ENCODE measurements at places on chromosomes 11 and 22.
A peak's percentile ranks its signal among the peaks of the same experiment; 100 is the strongest.

GRCh38 chr11:120432056-120433018 lies 79.2 kb upstream of the GRIK4 start:
- DNase-seq: peak; percentile 1

- DNase-seq: no peak
Observed at GRCh38 chr11:8321876-8322275, 58.2 kb upstream of the LMO1 start.

DNA sequence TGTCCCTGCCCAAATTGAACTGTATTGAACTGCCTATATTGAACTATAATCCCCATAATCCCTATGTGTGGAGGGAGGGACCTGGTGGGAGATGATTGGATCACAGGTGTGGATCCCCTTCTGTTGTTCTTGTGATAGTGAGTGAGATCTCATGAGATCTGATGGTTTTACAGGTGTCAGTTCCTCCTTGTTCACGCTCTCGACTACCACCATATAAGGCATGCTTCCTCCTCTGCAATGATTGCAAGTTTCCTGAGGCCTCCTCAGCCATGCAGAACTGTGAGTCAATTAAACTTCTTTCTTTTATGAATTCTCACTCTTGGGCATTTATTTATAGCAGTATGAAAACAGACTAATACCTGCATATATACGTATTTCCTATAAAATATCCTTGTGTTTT lies 206.5 kb upstream of the PDGFD start:
- DNase-seq: no peak

- DNase-seq: peak; percentile 80
Observed at GRCh38 chr11:64777449-64778222, 706 bp downstream of the SF1 start.

DNA sequence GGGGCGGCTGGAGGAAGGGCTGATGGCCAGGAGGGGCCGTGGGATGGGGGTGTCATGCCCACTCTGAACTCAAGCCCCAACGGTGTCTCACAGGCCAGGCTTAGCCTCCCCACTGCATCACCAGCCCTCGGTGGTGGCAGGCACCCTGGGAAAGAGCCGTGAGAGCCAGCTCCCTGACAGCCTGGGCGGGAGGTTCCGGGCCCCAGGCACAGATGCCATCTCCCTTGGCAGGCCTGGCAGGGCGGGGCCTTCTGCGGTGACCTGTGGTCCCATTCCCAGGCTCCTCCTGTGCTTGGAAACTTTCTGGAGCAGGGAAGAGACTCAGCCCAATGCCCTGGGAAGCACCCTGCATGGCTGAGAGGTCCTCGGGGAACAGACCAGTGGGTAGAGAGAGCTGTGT lies 4.8 kb downstream of the PHLDA2 start:
- no peak for DNase-seq

- DNase-seq: no peak
Observed at GRCh38 chr11:110525883-110526282, 96.1 kb downstream of the FDX1 start.

DNA sequence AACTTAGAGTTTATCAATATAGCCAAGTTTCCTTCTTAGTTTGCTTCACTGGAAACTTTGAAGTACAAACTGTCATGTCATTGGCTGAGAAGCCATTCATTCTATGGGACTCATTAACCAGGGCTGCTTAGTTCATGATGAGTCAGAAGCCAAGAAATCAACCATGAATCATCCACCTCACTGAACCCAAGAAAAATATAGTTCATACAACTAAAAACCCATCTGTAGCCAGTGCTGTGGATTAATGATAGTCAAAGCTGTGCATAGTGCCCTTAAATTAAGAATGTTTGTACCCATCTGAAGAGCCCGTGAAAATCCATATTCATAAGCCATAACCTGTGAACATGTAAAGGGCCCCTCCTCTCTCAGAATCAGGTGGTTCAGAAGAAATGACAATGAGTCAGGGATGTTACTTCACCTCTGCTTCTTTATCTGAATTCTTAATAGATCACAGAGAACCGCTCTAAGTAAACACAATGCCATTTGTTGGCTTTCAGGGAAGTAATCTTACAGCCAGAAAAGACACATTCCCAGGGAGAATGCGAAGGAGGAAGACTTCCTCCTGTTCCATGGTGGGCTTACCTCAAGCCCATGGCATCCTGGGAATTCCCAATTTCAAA lies 25.4 kb downstream of the MMP20 start:
- no peak for DNase-seq

- no peak for DNase-seq
Observed at GRCh38 chr11:93032580-93032979, 63.1 kb downstream of the MTNR1B start.

DNA sequence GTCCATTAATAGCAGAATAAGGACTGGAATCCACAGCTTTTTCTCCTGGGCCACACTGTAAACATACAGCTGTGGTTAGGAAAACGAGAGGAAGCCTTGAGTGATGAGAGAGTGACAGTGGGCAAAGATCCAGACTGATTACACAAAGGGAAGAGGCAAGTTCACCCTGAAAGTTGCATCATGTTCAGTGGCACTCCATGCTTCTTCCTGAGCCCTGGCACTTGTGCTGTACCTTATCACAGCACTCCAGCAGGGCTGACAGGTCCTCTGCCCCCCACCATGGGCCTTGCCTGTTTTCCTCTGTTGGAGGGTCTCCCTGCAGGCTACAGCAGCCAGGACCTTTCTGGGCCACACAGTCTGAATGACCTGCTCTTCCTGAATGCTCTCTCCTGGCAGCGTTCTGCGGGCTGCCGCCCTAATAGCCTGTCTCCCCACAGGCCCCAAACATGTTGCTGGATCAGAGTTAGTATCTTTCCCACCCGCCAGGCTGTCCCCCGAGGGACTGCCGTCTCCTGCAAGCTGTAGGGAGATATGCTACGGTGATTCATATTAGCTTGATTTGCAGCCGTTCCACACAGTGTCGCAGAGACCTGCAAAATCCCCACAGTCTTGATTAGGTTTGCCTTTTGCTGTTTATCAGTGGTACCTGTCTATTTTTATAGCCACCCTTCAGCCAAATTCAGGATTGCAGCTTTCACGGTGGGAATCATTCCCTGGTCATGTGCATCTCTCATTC lies 60.2 kb downstream of the NTM start:
- no peak for DNase-seq

GRCh38 chr11:10581481-10582019 lies 13.1 kb upstream of the LYVE1 start:
- DNase-seq: no peak

DNA sequence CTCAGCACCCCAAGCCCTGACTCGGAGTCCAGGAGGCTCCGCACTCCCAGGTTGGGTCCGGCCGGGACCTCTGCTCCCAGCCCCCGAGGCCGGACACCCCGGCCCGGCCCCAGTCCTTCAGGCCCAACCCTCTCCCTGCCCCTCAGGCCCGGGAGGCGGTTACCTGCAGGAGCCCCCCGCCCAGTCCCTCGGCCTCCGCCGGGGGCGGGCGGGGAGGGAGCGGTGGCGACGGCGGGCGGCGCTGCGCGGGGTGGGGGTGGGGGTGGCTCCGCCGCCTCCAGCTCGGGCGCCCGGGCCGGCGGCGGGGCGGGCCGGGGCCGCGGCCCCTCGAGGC lies 310 bp downstream of the TCF20 start:
- DNase-seq: no peak

DNA sequence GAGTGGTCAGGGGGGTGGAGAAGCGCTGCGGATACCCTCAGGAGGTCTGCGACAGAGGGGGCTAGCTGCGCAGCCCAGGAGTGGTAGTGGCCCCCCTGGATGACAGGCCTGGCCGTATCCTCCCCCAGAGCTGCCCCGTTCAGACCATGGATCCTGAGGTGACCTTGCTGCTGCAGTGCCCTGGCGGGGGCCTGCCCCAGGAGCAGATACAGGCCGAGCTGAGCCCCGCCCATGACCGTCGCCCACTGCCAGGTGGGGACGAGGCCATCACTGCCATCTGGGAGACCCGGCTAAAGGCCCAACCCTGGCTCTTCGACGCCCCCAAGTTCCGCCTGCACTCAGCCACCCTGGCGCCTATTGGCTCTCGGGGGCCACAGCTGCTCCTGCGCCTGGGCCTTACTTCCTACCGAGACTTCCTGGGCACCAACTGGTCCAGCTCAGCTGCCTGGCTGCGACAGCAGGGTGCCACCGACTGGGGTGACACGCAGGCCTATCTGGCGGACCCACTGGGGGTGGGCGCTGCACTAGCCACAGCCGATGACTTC lies 505 bp downstream of the NUDT22 start:
- peak; percentile 56 for DNase-seq

- DNase-seq: no peak
Observed at GRCh38 chr22:48894804-48895250, 932.8 kb downstream of the BRD1 start.

DNA sequence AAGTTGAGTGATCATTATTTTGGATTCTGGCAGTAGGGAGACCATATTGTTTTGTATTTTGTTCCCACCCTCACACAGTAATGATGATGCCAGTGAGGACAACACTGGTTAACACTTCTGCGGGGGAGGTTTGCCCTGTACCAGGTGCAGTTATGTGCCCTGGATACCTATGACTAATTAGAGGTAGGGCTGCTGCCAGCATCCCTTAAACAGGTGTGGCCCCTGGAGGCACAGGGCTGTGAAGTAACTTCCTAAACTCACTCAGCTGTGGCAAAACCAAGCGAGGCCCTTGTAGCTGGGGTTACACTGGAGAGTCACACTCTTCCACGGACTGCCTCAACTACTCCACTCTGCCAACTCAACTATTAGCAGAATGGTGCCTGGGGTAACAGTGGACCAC lies 64.5 kb downstream of the MCM5 start:
- no peak for DNase-seq
